ENCODE measurements at places on chromosomes 5 and 9.

GRCh38 chr5:177189416-177189815, 55.8 kb downstream of the NSD1 start:
- no peak for DNase-seq

DNA sequence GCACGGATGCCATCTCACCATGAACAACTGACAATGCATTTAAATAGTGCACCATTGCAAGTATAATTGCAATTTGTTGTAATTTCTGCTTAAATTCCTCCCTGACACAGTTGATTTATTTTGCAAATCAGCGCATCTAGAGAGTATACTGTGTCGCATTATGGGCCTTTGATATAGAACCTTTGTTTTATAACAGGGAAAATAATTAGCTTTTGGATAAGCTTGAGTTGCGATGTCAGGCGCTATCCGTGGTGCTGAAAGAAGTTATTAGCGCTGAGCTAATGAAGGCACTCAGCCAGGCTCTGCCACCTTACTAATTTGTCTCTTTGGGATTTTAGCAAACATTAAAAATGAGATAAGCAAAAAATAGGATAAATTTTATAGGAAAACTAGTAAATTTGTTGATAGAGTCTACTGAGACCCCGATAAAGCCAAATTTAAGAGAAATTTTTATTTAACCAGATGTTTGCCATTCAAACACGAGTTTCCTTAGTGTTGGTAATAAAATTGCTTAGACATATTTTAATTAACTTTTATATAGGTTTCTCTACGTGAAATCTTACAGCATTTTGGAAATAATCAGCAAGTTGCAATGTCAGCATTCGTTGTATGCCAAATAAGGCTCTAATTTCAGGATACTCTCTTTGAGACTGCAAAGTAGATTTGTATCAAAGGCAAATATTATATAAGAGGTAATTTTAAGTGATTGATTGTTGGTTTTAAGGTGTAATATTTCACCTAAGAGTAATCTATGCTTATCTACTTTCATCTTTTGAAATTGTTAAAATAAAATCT, 355.5 kb downstream of the TLR4 start:
- no peak for DNase-seq

GRCh38 chr5:172455511-172456061, 1.3 kb upstream of the SH3PXD2B start:
- no peak for DNase-seq

DNA sequence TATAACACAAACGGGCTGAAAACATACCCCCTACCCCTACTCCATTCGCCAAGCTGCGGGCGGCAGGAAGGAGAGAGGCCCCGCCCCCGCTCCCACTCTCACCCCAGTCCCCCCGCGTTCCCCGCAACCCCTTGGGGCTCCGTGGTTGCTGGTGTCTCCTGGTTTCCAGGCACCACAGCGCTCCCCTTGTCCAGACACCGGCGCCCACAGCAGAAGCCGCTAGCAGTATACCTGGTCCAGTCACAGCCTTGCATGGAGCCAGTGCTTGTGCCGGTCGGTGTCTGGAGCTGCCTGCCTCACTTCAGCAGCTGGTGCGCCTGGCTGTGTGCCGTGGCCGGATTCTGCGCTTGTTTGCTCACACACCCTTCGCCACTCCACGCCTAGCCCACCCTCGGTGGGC, 240.5 kb upstream of the DAB2 start:
- DNase-seq: no peak

DNA sequence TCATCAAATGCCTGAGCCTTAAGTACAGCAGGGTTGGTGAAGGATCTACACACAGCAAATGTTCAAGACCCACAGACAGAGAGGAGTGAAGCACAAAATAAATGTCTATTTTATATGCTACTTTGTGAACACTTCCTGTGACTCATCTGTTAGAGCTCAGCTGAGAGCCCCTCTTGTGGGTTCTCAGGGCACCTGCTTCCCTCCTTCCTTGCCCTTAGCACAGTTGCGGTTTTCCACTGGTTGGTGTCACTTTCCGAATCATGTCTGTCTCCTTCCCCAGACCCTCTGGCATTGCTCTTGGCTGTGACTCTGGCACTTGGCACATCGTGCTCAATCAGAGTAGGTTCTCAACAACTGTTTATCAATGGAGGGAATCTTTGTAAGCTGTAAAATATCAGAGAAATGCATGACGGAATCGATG, 128.5 kb upstream of the STC2 start:
- no peak for DNase-seq
